Activated T-helper 17 cell treated with anti-CD3 and anti-CD28 coated beads, Interleukin-2, amount 50 U/mL, for 72 hours (primary cell): ENCODE measurements at places on chromosomes 1 and 21. TPM values are rescaled to one million over a fixed set of nuclear protein-coding genes. Genes with fewer than 3 reads are reported as not detected.

DNA sequence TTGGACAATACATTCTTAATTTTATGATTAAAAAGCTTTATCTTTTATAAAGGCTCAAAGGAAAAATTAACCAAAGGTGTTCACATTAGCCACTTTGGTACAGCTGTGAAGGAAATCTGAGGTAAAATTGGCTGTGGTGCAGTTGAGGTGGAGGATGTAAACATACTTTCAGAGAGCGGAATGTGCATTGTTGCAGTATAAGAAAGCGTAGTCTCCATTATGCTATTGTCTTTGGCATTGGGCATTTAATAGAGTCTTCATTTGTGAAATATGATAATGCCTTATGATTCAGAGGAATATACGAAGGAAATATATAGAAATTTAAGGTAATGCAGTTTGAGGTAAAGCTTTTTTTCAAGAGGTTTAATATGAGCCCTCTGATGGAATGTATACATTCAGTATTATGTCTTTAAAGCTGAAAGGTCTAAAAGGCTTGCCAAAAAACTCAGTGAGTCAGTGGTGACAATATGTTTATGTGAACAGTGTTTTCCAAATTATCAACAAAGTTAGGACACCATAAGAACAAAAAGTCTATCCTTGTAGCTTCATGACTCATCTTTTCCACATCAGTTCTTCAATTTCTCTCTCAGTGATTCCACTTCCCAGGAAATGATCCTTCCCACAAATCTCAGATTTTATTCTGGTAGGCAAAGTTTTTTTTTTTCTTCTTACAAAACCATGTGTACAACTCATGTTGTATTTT, 26.9 kb upstream of the DDR2 start:
- no peak for ATAC-seq

- no peak for ATAC-seq
Observed at GRCh38 chr1:19815801-19816736, 986 bp upstream of the RNF186 start.

GRCh38 chr1:227941509-227942020, 6.2 kb downstream of the WNT9A start:
- no peak for ATAC-seq

GRCh38 chr1:243601720-243602119, 248.3 kb downstream of the AKT3 start:
- no peak for ATAC-seq

- ATAC-seq, result no peak
Observed at GRCh38 chr1:36771240-36771639, 263.1 kb downstream of the GRIK3 start.

DNA sequence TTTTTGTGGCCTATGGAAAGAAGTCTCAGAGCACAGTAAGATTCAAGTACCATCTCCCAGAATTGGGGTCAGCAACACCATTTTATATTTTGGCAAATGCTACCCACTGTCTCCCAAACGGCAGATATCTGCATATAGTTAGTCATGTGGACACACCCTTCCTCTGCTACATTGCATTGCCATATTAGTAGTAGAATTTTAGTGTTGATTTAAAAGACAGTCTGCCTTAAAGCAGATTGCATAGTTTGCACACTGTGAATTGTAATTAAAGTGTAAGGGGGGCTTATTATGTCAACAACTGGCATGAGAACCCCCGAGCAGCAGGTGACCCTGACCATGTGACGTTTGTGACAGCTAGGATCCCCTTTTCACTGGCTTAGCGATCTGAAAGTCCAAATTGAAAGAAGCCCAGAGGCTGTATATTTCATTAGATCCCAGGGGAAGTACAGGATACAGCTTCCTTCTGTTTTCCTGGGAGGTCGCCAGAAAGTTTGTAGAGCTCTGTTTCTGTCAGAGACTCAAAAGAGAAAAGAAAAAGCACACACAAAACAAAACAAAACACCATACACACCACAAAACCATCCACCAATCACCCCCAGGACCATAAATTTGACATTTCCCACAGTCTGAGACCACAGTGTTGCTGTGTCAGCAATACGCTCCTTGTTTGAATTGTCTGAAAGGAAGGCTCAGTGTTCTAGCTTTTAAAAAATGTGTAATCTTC, 172.4 kb downstream of the NFIA start:
- ATAC-seq, result no peak

GRCh38 chr1:22350924-22351767, 100.5 kb upstream of the ZBTB40 start:
- no peak for ATAC-seq

GRCh38 chr1:66757722-66758240, 5.5 kb downstream of the DYNLT5 start:
- ATAC-seq, result no peak

DNA sequence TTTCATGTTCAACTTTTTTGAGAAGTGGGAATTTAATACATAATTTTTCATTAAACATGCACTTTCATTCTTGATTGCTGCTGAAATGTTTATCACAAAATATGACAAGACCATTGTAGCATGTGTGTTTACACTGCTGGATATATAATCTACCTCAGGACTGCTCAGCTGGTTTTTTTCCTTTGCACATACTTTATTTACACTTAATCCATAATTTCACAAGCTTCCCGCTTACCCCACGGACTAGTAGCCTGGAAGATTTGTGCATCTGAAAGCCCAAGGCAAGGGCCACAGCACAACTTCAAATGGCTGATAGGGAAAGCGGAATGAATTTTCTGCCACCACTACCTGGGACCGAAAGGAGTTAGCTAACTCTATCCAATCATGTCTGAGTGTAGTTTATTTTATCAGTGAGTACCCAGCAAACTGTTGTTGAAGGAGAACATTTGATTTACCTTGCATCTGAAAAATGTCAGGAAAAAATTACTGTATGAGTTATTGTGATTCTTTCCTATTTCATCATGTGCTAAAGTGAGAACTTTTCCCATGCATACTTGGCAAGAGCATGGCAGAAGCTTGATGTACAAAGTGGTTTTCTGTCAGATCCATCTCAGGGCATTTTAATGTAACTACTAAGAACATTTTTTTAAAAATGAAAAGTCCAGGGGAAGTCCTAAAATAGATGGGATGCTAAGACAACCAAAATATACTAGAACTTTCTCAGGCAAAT, 558.2 kb upstream of the USP24 start:
- no peak for ATAC-seq

GRCh38 chr1:169060043-169060722, 46.3 kb upstream of the ATP1B1 start:
- no peak for ATAC-seq

GRCh38 chr1:16019644-16020277, 1.9 kb upstream of the HSPB7 start:
- ATAC-seq, result no peak

GRCh38 chr1:32724678-32725614, 22.4 kb upstream of the SYNC start:
- peak; percentile 76 for ATAC-seq

DNA sequence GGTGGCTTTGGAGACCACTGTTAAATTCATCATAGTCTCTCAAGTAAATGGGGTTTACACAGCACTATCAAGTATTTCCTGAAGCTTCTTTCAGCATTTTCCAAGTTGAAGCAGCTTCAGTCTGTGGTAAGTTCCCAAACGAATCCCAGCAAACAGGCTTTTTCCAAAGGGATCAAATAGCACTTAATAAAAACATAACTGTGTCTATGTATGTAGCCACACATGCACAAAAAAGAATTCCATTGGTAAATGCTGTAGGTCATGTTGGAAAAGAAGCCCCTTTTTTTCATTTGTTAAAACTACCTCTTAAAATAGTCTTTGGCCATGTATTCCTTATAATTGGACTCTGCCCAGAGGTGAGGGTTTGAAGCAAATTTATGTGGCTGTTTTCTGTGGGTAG, 69.8 kb downstream of the HHAT start:
- ATAC-seq, result no peak

DNA sequence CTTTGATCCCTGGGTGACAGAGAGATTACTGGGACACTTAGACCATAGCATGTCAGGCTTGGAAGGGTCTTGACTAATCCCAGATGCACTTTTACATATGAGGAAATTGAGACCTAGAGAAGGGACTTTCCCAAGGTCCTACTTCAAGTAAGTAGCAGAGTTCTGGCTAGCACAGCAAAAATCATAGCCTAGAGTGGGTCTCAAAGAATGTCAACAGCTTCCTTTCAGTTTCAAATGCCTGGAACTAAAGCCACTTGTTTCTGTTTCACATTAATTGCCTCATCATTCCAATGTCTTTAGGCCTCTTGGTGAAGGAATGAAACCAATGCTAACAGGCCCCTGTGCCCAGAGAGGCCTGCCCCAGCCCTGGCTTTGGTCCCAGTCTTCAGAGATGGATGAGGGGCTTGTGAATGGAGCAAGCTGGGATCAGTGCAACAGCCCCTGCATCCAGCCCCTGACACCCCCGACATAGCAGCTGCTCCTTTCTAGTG, 26.6 kb downstream of the ATF3 start:
- peak; percentile 51 for ATAC-seq

DNA sequence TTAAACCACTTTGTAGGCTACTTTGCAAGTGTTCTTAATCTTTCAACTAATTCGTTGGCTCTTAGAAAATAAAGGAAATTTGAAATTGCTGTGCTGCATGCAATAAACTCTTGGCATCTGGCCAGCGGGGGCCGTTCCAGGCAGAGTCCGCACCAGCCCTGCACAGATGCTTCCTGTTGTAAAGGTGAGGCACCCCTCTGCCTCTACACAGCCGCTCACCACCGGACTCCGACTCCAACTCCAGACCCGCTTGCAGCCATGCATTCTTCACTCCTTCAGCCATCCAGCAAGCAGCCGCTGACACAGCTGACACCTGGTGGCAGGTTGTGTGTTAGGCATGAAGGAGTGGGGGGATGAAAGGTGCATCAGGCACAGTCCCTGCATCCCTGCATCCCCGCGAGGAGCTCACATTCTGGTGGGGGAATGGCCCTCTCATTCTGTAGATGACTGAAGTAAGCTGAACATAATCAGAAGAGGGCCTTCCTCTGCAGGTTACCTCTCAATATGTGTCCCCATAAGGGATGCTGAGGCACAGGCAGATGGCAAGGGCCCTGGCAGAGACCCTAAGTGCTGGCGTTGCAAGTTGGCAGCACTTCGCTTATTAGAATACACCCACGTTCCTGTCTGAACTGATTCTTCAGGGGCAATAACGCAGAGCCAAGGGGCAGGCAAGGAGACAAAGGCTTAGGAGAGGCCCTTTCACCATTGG, 56.8 kb downstream of the GLIS1 start:
- ATAC-seq, result peak; percentile 44

GRCh38 chr1:59718989-59719360, 95.8 kb upstream of the HOOK1 start:
- no peak for ATAC-seq

GRCh38 chr1:117585086-117585485, 20.8 kb upstream of the TENT5C start:
- ATAC-seq, result no peak

DNA sequence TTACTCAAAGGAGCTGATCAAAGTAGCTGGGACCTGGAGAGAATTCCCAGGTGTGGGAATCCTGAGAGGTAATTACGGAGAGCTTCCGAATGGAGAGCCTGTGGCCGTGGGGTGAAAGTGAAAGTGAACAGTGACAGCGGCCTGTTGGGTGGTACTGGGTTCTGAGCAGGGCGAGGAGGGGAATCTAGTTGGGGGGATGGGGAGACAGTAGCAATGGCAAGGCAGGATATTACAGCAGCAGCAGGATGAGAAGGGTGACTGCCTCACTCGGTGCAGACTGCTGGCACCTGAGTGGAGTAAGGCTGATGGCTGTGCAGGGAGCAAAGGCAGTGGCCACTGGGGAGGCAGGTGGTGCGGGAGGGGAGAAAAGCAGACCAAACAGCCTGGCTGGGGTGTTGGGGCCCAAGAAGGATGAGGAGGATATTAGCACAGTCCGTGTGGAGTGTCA, 70.3 kb upstream of the PRDX6 start:
- no peak for ATAC-seq

- no peak for ATAC-seq
Observed at GRCh38 chr1:219460081-219460895, 152.6 kb downstream of the ZC3H11B start.

DNA sequence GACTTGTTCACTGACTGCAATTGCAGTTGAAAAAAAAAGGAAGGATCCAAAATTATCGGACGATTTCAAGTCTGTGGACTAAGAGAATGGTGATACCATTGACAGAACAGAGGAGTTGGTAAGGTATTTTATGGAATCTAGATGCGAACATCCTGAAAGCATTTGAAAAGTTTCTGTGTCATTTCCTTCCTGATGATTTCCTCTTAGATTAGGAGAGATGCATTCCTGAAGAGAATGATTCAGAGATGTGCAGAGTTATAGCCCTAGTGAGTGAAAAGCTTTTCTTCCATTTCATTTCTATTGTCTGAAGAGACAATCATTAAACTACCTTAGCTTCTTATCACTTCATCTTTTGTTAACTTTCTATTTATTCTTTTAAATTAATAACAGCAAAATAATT, 200.0 kb downstream of the KCNK2 start:
- ATAC-seq, result no peak

- peak; percentile 64 for ATAC-seq
Observed at GRCh38 chr1:59025898-59026426, 242.1 kb upstream of the JUN start.

DNA sequence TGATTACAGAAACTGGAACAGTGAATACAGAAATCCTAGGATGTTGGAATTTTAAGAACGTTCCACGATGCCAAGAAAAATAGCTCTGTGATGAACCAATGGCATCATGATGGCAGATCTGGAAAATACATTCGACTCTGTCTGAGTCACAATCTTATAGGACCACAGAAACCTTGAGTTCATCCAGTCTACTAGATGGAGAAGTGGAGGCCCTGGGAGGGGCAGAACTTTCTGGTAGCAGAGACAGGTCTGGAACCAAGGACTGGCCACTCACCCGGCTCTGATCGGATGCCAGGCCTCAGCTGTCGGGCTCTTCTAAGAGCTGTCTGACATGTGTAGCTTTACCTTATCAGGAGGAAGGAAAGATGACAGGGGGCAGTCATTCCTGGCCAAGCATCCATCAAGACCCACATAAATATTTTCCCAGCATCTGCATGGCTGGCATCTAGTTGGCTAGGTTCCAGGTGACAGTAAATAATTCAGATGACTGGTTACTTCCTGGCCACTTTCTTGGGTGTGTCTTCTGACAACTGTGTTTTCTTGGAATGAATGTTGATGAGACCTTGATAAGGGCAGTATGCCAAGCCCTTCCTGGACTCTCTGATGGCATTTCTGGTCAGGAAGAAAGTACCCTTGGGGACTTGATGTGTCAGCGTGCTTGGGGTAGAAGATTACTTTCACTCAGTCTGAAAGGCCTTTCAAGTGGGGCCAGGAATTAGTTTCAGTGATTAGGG, 72.6 kb upstream of the TRABD2B start:
- no peak for ATAC-seq

The ARHGAP29 gene
- not detected for total RNA-seq

The IL6R gene
- total RNA-seq, result 41.2 TPM

The USP21 gene
- total RNA-seq, result 28.6 TPM

The FCRL3 gene
- 1.1 TPM for total RNA-seq

The SLAMF9 gene
- total RNA-seq, result not detected

The LY9 gene
- 1.9 TPM for total RNA-seq

The ZNF683 gene
- not detected for total RNA-seq

The MSH4 gene
- 0.95 TPM for total RNA-seq

The FCAMR gene
- total RNA-seq, result not detected

The RUNX3 gene
- 145 TPM for total RNA-seq
